ENCODE measurements at places on chromosomes 16 and 17.

DNA sequence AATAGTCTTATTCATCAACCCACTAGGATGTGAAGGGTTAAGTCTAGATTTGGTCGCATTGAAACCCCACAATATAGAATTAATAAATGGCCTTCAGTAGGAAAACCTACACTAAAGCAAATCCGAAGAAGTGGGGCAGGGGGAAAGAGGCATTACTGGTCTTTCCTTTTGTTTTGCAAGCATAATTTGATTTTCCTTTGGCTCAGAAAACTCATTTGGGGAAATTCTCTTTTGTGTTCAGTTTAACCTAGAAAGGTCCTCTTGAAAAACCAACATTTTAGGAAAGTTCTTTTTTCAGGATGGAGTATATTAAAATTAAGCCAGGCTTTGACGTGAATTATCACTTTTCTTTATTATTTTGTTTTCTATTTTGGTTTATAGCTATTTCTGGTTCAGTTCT lies 31.7 kb downstream of the ERCC4 start:
- DNase-seq = no peak

- DNase-seq = no peak
Observed at GRCh38 chr17:72640415-72641165, 451.9 kb downstream of the SLC39A11 start.

DNA sequence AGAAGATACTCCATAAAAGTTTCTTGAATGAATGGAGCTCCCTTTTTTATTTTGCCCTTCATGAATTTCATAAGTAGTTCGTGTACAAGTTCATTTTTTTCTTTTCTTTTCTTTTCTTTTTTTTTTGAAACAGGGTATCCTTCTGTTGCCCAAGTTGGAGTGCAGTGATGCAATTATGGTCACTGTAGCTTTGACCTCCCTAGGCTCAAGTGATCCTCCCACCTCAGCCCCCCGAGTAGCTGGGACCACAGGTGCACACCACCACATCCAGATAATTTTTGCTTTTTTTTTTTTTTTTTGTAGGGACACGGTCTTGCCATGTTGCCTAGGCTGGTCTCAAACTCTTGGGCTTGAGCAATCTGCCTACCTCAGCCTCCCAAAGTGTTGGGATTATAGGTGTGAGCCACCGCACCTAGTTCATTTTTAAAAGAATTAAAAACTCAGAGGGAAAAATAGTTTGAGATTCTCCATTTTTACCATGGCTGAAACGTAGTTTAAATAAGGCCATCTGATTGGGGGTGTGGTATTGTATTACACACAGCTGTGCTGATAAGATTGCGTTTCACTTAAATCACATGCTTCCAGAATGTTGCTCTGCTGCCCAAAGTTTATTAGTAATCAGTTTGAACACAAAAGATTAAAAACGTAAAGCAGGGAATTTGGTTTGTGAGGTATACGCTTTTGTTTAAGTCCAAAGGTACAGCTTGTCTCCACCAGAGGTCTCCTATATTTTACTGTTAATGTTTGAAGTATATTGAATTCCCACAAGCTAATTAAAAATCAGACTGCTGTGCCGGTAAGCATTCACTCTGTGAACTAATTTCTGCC lies 154.1 kb downstream of the SOCS1 start:
- DNase-seq = no peak

GRCh38 chr16:3671424-3671823 lies 16.9 kb downstream of the DNASE1 start:
- no peak for DNase-seq

GRCh38 chr16:58444265-58444664 lies 52.0 kb downstream of the GINS3 start:
- DNase-seq = no peak

GRCh38 chr16:78004517-78004916 lies 17.8 kb upstream of the CLEC3A start:
- DNase-seq = no peak

DNA sequence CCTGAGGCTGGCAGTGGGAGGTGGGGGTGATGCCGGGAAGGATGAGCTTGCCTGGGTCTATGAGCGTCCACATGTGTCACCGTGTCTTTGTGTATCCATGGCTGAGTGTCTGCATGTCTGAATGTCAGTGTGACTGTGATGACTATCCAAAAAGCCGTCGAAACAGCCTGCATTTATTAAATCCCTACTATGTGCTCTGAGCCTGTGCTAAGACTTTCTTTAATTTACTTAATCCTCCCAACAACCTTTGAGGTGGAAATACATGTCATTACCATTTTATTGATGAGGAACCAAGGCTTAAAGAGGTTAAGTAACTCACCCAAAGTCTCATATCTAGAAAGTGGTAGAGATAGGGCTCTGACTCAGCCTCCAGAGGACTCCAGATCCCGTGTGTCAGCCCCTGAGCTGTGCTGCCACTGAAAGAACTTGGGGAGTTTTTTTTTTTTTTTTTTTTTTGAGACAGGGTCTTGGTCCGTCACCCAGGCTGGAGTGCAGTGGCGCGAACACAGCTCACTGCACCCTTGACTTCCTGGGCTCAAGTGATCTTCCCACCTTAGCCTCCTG lies 20.0 kb downstream of the ARHGAP23 start:
- no peak for DNase-seq

DNA sequence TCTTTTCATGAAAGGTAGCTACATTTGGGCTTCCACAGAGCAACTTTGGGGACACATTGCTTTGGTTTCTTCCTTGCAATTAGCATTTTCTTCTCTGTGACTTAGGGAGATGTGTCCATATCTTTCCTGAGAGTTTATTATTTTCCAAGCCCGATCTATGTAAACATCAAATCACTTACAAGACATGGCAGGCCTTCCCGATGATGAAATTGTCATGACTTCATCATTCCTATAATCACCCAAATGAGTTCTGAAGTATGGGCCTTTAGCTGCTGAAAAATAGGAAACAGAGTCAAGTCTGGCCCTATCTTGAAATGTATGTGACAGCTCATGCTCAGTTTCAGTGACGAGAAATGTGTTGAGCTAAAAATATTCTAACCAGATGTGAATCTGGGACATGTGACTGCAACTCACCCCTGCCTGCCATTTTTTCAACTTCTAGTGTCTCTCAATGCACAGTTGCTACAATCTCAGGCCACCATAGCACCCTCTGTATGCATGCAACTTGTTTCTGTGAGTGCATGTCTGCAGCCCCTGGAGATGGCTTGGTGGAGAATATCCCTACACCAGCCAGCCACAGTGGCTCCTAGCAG lies 199.6 kb upstream of the MAF start:
- no peak for DNase-seq

DNA sequence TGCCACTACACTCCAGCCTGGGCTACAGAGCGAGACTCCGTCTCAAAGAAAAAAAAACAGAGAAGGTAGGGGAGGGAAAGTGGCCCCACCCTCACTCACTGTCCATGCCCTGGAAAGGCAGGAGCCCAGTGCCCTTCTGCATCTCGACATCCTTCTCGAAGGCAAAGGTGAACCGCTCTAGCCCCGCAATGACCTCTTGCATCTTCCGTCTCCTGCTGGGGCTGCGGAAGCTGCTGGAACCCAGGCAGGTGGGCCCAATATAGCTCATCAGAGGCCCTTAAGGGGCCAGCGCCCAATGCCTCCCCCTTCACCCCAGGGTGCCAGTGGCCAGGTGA lies at the start of gene CPSF4L:
TSS of gene CPSF4L (minus strand) at position 264 of the 335 bp plus-strand sequence. CDS start at position 202, 62 bp downstream.
- DNase-seq = no peak
